GM12878 (cell line): ENCODE measurements at places on chromosomes 16 and 17. TPM values are rescaled to one million over a fixed set of nuclear protein-coding genes. Genes with fewer than 3 reads are reported as not detected.

DNA sequence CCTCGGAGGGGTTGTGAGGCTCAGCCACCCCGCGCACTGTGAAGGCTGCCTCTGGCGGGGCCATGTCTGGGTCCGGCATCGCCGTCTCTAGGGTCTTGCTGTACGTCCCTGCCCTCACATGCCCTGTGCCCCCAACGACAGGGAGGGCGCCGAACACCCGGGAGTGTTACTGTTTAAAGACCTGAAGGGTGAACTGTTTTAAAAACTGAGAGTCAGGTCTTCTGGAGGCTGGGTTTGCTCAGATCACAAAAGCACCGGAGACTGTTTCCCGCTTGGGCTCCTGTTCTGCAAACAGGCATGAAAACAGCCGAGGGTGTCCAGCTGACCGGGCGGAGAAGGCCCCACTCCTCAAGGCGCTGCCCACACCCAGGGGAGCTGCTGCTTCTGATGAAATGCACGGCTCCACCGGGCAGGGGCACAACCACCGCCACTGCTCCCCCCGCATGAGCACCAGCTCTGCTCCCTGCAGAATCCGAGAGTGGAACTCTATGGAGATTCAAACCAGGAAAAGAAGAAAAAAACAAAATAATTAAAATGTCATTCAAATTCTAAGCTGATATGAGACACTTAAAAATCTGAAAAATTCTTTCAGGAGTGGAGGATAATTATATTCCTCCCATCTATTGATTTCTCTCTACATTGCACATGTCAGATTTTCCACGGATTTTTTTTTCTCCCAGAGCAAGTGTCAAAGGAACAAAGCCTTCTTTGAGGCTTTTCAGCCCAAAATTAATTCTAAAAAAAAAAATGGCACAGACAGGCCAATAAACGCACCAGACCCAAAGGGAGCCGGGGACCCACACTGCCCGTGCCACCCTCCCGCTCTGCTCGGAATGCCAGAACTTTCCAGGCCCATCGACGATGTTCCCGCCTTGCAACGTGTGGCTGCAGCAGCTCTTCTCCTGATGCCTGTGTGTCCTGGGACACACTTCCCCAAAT, 74.3 kb downstream of the LMF1 start:
- no peak for DNase-seq

- no peak for DNase-seq
Measured at GRCh38 chr16:87206646-87207451, 110.3 kb downstream of the C16orf95 start.

DNA sequence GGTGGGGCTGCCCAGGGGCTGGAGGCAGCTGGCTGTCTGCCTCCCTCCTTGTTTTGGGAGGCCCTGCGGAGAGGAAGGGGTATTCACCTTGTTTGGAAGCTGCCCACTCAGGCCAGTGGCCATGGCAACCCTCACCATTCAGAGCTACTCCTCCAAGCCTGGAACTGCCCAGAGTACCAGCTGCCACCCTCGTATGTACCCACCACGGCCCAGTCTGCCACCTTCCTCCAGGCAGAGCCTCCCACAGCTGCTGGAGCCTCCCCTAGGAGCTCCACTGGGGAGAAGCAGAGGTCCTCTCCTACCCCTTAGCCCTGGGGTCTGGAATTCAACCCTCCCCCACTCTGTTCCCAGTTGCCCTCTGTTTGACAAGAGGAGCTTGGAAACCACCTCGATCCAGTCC, 90.7 kb downstream of the AXIN2 start:
- DNase-seq, result no peak

GRCh38 chr17:63519116-63519881, 3.9 kb upstream of the KCNH6 start:
- no peak for DNase-seq

DNA sequence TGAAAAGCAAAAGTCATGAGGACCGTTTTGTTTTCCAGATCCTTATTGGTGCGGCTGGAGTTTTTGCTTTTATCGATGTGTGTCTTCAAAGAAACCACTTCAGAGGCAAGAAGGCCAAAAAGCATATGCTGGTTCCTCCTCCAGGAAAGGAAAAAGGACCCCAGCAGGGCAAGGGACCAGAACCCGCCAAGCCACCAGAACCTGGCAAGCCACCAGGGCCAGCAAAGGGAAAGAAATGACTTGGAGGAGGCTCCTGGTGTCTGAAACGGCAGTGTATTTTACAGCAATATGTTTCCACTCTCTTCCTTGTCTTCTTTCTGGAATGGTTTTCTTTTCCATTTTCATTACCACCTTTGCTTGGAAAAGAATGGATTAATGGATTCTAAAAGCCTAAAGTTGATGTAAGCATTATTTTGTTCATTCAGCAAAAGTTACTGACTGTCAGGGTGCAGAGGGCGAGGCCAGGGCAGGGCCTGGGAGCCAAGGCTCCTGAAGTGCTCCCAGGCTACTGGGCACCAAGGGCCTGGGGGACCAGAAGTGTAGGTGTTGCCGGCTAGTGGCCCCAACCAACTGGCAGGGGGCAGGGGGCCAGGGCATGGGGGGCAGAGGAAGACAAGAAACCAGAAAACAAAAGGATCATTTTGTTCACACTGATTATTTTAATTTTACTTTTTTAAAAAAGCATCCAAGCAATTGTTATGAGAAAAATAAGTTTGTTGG, 8.8 kb downstream of the CMTM2 start:
- no peak for DNase-seq

DNA sequence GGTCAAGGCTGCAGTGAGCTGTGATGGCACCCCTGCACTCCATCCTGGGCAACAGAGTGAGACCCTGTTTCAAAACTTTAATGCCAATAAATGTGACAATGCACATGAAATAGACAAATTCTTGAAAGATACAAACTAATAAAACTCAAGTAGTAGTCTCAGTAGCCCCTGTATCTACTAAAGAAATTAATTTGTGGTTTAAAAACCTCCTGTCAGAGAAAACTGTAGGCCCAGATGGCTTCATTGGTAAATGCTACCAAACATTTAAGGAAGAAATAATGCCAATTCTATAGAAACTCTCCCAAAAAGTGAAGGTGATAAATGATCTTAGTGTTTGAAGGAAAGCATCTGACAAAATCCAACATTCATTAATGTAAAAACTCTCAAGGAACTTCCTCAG, 16.8 kb downstream of the AKTIP start:
- no peak for DNase-seq

GRCh38 chr17:68656666-68657065, 55.5 kb upstream of the FAM20A start:
- DNase-seq, result no peak

DNA sequence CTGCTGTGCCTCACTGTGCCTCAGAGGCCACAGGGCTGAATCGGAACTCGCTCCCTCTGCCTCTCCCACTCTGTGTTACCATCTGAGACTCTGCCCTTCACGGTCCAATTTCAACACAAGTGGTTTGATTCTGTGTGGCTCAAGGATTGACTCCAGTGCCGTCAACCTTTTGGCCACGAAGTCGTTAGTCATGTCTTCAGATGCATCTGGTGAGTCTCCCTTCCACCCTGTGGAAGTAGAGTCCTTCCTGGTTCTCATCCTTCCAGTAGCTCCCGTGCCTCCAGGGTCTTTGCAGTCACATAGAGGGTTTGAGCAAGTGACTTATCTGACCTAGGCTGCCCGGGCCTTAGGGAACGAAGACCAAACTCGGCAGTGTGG, 51.2 kb downstream of the PGS1 start:
- no peak for DNase-seq

GRCh38 chr16:86584726-86585721, 6.7 kb downstream of the FOXL1 start:
- DNase-seq, result no peak

- DNase-seq, result no peak
Measured at GRCh38 chr16:75565640-75566039, 539 bp upstream of the GABARAPL2 start.

- no peak for DNase-seq
Measured at GRCh38 chr17:74433421-74434121, 1.7 kb downstream of the GPRC5C start.

DNA sequence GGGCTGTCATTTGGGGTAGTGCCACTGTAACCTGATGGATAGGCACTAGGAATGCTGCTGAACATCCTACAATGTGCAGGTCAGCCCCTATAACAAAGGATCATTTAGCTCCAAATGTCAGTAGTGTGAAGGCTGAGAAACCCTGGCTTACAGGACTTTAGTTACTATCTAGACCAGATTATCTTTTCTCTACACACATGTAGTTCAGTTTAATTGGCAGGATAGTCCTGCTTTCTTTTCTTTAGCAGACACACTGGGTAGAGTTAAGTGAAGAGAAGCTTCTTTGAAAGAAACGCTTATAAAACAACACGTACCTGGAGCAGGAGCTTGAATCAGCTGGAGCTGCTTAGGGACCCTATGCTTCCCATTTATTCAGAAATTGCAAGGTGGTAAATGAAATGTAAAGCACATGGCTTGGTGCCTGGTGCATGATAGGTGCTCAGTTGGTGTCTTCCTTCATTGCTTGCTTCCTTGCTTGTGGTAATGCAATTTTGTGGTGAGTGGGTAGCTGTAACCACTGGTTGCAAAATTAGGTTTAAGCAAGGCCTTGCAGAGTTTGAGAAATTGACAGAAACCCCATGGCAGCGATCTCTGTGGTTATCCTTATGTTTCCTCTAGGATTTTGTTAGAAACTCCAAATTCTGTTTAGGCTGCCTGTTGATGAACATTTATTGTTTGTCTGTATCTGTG, 9.4 kb downstream of the METTL9 start:
- DNase-seq, result no peak

DNA sequence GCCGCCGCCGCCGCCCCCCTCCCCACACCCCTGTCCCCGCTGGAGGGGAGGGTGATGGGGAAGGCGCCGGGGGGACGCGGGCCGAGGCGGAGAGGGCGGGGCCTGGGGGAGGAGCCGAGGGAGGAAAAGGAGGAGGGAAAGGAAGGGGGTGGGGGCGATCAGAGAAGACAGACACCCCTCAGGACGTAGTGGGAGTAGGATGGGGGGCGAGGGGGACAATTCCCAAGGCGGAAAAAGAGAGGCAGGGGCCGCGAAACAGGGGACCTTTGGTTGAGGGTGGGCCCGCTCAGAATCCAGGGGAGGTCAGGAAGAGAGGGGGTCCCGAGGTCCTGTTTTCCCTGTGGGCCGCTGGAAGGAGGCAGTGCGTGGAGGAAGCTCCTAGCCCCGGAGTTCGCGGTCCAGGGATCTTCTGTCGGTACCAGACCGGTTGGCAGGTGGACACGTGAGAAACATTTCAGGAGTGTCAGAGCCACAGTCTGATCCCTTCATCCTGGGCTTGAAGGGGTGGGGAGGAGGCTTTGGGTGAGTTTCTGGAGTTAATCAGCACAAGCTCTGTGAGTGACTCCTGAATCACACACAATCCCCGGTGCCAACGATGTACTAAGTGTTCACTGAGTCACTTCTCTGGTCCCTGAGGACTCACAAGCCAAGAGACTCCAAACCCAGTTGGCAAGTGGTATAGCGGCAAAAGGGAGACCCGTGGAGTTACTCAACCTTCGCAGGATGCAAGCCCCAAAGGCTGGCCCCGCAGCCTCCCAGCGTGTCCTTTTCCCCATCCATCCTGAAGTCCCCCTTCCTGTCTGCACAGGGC, at the start of gene XYLT1:
Gene XYLT1 (minus strand): TSS at position 53 of the 811 bp plus-strand sequence. CDS start 164 bp downstream, outside the sequence.
- DNase-seq, result no peak

GRB7 gene
- total RNA-seq, result 0.23 and 0.45 TPM in 2 replicates

MEOX1 gene
- total RNA-seq, result 0.46 and 0.53 TPM in 2 replicates

ZG16 gene
- total RNA-seq, result not detected in 2 replicates

TSR1 gene
- 45.5 and 50.0 TPM in 2 replicates for total RNA-seq

TP53TG3C gene
- not detected in 2 replicates for total RNA-seq
